ENCODE measurements at places on chromosomes 7 and 10. TPM values are rescaled to one million over a fixed set of nuclear protein-coding genes. Genes with fewer than 3 reads are reported as not detected.

DNA sequence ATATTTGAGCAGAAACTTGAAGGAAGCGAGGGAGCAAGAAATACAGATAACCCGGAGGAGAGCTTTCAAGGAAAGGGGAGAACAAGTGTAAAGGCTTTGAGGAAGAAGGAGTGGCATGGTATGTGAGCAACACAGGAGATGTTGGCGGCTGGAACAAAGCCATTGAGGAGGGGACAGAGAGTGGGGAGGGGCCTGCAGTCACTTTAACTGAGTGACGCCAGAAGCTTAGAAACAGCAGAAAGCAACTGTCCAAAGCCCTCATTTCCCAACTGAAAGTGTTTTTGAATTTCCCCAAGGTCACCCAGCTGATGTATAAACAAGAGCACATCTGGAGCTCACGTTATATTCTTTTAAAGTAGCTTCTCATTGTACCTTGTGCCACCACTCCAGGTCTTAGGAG is 19.1 kb downstream of the AUTS2 start:
- no peak for DNase-seq

DNA sequence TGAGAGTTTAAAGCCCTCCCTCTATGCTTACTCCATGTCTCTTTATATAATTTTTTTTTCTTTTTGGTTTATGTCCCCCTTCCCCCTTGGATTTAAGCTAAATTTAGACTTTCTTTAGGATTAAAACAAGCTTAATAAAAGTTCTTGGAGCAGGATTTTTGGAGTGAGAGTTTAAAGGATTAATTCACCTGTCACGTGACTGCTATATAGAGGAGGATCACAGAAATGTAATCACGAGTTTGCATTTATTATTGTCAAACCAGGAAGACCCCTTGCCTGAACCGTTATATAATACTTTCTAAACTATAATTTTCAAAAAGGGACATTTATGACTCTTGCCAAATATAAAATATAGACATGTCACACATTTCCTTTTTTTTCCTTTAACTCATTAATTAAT is 78.1 kb upstream of the IMMP2L start:
- no peak for DNase-seq

DNA sequence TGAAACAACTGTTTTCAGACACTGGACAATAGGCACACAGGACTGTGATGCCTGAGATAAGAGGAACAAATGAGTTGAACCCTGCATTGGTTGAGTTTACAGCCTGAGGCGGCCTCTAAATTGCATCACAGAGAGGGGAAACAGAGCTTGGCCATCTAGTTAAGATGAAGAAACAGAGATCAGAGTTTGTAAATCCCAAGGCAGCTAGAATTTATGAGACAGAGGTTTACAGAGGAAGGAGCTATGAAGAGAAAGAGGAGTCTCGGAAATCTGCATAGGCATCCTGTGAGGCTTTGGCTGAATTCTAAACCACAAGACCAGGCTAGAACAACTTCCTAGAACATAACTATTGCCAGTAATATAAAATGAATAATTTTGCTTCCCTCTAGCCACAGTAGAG is 41.0 kb upstream of the OIT3 start:
- DNase-seq, result no peak

- peak; percentile 98 for DNase-seq
These were observed 2.5 kb upstream of the AVPI1 start for GRCh38 chr10:97689559-97690020.

DNA sequence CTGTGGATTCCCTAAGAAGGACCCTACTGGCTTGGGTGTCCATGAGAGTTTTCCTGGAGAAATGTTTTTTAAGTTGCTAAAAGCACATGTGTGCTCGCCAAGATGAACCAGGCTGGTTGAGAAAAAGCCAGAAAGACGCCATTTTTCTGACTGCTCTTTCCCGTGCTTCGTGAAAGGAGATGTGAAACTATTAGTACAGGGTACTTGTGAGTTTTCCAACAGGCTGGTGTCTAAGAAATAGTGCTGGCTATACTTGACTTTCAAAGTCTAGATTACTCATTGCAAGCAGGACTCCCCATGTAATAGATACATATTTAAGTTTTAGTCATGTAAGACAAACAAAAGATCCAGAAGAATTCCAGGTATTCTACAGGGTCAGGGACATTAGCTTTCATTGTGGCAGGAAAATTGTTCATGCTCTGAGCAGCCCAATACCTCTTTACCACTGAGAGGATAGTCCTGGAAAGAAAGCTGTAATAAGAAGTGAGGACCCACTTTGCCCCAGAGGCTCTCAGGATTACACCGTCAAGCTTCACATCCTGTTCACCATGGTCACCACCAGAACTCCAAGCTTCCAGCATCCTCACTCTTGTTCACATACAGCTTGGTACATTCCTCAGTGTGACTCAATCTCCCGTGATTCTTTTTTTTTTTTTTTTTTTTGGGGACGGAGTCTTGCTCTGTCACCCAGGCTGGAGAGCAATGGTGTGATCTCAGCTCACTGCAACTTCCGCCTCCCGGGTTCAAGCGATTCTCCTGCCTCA is 43.8 kb upstream of the ICA1 start:
- no peak for DNase-seq

DNA sequence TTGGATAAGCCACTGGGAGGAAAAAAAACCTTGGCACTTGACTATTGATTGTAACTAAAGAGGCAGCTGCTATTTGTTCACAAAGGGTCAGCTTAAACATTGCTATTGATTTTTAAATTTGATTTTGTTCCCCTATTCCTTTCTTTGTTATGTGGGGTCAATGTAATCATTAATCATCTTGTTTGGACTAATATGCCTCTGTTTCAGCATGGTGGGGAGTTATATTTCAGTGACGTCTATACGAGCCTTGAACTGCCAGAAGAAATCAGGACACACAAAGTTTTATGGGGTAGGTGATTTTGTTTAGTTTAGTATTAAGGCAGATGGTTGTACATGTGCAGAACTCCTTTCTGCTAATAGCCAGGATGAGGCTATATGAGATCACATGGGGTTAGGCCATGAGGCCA is 7.5 kb downstream of the AS3MT start:
- DNase-seq, result no peak

GRCh38 chr10:49488056-49488717 is 50.7 kb downstream of the ERCC6 start:
- DNase-seq, result no peak

- DNase-seq, result peak; percentile 65
These were observed 184.8 kb downstream of the AUTS2 start for GRCh38 chr7:69782917-69783684.

- no peak for DNase-seq
These were observed 93.0 kb upstream of the SLC25A13 start for GRCh38 chr7:96414931-96415292.

DNA sequence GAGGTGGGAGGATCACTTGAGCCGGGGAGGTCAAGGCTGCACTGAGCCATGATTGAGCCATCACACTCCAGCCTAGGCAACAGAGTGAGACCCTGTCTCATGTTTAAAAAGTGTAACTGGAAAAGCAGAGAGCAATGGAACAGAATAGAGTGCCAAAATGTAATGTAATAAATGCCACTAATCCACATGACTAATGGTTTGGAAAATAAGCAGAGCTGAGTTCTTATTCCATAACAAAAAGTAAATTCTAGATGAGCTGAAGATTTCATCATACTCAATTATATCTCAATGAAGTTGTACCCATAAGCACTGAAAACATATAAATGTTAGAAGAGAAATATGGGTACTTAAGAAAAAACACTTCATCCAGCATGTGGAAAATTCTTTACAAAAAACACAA is 132.6 kb downstream of the USP6NL start:
- no peak for DNase-seq

GRCh38 chr7:92306153-92306552 is 60.4 kb downstream of the ANKIB1 start:
- DNase-seq, result peak; percentile 5

DNA sequence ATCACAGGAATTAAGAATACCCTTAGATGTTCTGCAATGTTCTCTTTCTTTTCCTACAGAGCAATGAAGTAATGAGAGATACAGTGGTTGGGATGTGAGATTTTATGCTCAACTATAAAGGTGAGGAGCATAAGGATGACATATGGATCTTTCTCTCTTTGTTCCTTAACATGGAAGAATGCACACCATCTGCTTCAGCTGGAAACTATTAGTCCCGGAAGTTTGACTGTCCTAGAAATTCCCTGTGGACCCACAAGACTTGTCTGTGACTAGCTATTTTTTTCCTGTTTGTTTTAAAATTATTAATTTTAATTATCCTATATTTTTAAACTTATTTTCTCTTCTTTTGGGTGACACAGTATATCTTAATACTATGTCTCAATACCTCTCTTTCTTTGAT is 80.2 kb downstream of the DKK1 start:
- no peak for DNase-seq

DNA sequence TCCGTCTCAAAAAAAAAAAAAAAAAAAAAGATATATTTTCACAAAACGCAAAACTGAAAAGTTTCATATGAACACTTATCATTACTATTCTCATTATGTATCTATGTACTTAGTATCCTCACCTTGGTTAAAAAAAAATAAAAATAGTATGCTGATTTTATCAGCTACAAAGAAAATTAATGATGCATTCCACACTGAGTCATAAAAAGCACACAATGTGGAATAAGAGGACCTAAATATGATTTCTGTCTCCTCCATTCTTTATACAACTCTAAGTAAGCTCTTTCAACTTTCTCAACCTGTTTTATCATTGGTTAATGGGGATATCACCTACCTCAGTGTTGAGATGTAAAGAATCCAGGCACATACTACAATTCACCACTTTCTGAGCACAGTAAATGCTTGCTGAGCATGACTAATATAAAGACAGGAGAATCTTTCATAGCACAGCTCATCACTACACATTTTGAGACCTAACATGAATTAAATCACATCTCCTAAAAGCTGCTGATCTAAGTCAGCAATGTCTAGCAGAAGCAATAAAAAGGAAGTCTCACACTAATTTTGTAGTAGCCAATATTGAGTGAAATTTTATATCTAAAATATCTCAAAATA is 2.7 kb downstream of the SNX13 start:
- DNase-seq, result peak; percentile 12

- DNase-seq, result no peak
These were observed 24.5 kb upstream of the AGMO start for GRCh38 chr7:15586266-15586665.

DNA sequence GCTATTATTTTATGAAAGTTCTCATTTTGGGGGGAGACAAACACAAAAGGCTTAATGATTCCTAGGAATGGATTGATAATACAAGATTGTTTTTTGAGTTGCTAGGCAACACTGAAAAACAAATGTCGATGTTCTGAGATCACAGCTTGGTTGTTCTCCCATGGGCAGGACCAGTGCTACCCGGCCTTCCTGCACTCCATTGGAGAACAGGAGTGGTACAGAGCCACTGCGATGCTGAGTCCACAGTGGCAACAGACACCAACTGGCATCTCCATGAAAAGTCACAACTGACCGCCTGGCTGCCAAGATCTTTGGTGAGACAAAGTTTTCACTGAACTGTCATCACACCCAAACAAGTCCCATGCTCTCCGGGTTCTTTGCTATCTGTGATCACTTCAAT is 68.9 kb upstream of the NMT2 start:
- DNase-seq, result peak; percentile 65

GRCh38 chr10:97805096-97805884 is 33.5 kb upstream of the SFRP5 start:
- DNase-seq, result no peak

DNA sequence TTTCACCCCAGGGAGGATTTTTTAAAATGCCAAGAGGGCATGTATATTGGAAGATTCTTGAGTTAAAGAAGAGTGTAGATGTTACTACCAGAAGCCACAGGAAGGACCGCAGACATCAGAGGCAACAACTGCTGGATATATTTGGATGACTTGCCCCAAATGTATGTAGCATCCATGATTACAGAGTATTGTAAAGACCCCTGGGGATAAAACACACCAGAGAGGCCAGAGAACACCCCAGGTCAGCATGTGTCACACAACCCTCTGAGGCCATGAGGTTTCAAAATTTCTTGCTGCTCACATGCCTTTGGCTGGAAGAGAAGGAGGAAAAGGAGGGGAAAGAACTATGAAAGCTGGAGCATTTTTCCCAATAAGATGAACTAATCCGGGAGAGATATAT is 108.0 kb upstream of the LSM8 start:
- DNase-seq, result no peak

GRCh38 chr7:73715648-73716317 is 3.7 kb downstream of the STX1A start:
- peak; percentile 90 for DNase-seq

DNA sequence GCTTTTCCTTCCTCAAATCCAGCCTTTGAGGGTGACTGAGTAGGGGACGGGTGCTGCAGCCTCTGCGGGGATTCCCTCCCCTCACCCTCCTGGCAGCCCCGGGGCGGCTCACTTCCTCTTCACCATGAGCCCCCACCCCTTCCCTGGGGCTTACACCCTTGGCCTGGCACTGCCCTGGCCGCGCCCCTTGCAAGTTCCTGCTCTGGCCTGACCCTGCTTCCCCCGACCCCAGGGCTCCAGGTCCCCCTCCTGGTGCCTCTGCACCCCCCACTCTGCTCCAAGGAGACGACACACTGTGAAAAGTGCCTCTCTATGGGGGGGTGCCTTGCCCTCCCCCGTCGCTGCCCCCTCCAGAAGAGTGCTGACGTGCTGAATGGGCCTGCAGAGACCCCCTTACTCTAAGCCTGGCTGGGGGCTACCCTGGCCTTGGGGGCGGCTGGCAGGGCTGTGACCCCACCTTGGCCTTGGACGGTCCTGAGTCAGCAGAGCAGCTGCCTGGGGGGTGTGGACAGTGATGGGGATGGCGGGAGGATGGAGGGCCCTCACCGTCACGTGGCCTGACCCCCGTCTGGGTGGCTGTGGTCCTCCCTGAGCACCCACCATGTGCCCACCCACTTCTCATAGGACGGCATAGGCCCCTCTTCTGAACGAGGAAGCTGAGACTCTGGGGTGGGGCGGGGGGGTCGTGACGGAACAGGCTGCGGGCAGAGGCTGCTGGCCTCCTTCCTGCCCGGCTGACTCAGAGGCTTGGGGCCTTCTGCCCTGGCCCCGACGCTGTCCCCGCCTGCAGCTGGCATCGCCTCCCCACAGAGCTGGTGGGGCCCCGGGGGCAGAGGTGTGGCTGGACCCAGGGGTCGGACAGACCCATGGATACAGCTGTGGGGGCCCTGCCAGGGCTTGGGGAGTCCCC is 9.8 kb downstream of the LFNG start:
- DNase-seq, result peak; percentile 53

Gene OR2A5
- not detected for total RNA-seq

Gene NKX2-3
- not detected for total RNA-seq

Gene HECW1
- total RNA-seq, result 3.3 TPM

Gene GJD4
- total RNA-seq, result not detected

Gene CALD1
- total RNA-seq, result 1,872 TPM

Gene ZWINT
- total RNA-seq, result 6.2 TPM

Gene TDRD1
- not detected for total RNA-seq

Gene SLC26A4
- total RNA-seq, result 0.91 TPM

Gene CTAGE4
- 1.4 TPM for total RNA-seq

Gene FGFR2
- 11.8 TPM for total RNA-seq

Gene PSMA2
- total RNA-seq, result 119 TPM

Gene JAKMIP3
- total RNA-seq, result 0.54 TPM

Gene SPAM1
- total RNA-seq, result not detected

Gene TMEM236
- total RNA-seq, result 0.14 TPM

Data from astrocyte (in vitro differentiated cells and primary cell).